ENCODE measurements at places on chromosomes 1 and 21.

- DNase-seq, result no peak
These were observed 603.4 kb downstream of the PTPRU start for GRCh38 chr1:29839726-29840125.

DNA sequence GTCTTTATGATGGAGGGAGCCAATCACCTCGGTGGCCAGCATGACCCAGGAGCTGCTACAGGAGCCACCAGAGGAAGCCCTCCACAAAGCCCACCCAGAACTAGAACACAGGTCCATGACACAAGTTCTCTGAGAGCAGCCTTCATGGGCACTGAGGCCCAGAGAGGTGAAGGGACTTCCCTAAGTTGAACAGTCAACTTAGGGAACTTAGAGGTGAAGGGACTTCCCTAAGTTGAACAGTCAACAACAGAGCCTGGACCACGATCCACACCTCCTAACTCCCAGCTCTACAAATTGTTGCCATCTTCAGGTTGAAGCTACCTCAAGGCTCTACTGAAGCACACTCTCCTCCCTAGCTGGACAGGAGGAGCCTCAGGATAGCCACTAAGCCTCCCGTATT, 132.7 kb downstream of the CCDC185 start:
- DNase-seq, result no peak

DNA sequence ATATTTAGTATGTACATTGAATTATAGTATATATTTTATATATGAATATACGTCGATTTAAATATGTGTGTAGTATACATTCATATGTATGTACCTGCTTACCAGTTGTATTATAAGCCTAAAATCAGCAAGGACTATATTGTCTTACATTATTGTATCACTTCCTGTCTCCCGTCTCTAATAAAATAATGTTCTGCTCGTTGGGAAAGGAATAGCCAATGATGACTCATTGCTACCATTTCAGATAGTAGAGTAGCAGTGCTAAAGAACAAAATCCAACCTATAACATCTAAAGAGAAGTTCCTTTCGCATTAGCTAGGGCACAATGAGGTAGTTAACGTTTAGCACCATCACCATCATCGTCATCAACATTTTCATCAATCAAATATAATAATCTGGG, 39.9 kb upstream of the SMYD2 start:
- no peak for DNase-seq

DNA sequence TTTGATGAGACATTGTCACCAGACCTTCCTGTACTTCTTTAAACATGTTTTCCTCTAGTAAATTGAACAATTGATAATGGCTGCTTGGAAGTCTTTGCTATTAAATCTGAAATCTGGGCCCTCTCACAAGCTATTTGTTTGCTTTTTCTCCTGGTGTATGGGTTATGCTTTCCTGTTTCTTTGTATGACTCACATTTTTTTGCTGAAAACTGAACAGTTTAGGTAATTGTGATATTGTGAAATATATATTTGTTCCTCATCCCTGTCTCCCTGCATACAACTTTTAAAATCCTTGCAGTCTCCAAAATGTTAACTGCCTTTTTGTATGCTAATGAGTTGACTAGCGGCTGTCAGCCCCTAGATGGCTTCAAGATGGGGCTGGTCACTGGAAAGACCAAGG, 61.6 kb downstream of the MAP3K21 start:
- DNase-seq, result no peak

DNA sequence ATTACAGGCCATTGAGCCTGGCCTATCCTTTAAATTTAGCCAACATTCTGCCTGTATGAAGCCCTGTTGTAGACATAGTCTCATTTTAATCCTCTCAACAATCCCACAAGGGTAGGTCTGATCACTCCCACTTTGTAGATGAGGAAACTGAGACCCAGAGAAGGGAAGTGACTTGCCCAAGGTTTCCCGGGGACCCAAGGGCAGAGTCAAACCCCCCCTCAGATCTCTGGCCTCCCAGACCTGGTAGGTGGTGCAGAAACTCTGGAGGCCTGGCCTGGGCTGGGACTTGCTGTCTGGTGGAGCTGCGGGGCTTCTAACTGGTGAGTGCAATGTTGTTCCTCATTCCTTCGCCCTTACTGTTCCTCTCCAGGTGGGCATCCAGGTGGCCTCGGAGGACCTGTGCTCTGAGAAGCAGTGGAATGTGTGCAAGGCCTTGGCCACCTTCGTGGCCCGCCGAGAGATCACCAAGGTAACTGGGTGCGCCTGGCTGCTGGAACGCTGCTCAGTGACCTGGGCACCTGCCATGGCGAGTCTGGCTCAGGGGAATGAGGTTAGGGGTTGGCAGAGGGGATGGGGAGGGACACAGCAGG, 29.7 kb downstream of the FAM151A start:
- no peak for DNase-seq

DNA sequence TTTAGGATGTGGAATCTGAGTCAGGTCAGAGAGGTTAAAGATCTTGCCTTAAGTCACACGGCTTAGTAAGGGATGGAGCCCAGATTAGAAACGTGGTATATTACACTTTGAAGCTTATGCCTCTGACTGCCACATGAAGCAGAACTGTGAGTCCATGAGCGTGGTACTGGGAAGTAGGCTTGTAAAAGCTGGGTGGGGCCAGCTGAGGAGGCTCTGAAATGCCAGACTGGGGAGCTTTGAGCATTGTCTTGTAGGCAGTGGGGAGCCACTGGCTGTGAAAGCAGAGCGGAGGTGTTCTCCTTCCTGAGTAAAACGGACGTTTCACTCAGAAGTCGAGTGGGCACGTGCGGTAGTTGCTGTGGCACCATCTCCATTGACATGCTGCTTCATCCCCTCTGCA, 72.6 kb upstream of the USP24 start:
- DNase-seq, result no peak
